EH (cell line): ENCODE measurements at places on chromosomes 1 and 21.

- DNase-seq = peak; percentile 35
Observed at GRCh38 chr1:103489935-103490334, 35.6 kb upstream of the RNPC3 start.

DNA sequence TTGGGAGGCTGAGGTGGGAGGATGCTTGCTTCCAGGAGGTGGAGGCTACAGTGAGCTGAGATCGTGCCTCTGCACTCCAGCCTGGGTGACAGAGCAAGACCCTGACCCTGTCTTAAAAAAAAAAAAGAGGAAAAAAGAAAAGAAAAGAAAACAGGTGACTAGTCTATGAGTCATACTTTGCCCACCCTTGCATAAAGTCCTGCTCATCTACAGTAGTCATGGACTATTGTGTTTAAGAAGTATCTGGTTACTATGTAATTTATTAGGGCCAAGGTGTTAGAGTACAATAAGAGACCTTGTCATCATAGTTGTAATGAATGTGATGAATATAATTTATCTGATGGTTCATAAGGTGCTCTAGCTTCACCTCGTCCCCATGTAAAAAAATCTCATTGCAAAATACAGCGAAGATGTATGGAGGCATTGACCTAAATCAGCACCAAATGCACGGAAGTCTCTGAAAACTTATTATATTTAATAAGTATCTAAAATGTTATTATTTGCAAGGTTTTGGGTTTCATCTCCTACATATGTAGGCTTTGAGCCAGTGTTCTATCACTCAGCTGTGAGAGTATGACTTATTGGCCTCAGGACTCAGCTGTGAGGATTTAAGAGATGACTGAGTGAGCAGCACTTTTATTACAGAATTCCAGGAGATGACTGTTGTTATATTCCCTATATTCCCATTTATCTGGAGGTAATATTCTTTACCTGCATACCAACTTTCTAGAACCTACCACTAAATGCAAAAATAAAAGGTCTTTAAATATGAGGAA lies 19.9 kb upstream of the KCNJ6 start:
- DNase-seq = no peak

GRCh38 chr1:66489972-66490601 lies 43.9 kb upstream of the SGIP1 start:
- DNase-seq = peak; percentile 61

GRCh38 chr1:223161321-223161720 lies 18.3 kb upstream of the TLR5 start:
- DNase-seq = no peak

- no peak for DNase-seq
Observed at GRCh38 chr1:180548686-180549317, 10.0 kb upstream of the OVAAL start.

DNA sequence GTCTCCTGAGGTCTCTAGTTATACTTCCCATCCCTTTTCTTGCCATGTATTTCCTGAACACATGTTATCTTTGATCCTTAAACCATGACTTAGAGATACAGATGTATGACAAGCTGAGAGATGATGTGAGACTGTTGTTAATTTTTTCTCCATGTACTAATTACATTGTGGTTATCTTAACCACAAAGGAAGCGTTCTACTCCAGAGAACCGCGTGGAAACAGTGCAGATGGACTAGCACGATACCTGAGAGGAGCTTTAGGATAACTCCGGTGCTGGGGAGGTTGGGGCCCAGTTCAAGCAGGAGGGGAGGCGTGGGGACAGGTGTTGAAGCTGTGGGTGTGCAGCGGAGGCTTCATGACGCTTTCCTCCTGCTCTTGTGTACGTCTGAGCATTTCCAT lies 17.5 kb downstream of the PDE9A start:
- no peak for DNase-seq

GRCh38 chr1:215544566-215544965 lies 22.5 kb upstream of the KCTD3 start:
- DNase-seq = no peak

DNA sequence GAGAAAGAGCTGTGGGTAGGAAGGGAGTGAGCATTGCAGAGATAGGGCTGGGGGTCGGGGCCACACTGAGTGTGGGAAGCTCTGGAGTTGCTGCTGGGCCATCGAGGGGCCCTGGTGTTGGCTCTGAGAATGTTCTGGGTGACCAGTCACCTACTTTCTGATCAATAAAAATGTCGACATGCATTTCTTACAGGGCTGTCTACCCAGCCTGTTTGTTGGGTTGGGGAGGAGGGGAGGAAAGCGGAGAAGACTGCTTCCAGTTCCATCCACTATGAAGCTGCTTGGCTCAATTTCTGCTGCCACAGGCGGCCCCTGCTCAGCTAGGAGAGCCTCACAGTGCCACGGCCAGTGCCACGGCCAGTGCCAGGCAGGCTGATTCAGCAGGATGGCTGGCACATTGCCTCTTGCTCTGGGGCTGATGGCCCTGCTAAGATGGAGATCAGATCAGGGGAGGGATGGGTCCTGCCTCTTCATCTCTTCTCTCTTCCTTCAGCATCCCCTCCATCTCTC lies 3.0 kb upstream of the PADI3 start:
- DNase-seq = no peak

GRCh38 chr1:64527165-64527564 lies 57.2 kb downstream of the CACHD1 start:
- no peak for DNase-seq

- peak; percentile 10 for DNase-seq
Observed at GRCh38 chr1:20634065-20634593, 871 bp downstream of the PINK1 start.

- no peak for DNase-seq
Observed at GRCh38 chr1:78855258-78855657, 151.3 kb downstream of the ADGRL4 start.

DNA sequence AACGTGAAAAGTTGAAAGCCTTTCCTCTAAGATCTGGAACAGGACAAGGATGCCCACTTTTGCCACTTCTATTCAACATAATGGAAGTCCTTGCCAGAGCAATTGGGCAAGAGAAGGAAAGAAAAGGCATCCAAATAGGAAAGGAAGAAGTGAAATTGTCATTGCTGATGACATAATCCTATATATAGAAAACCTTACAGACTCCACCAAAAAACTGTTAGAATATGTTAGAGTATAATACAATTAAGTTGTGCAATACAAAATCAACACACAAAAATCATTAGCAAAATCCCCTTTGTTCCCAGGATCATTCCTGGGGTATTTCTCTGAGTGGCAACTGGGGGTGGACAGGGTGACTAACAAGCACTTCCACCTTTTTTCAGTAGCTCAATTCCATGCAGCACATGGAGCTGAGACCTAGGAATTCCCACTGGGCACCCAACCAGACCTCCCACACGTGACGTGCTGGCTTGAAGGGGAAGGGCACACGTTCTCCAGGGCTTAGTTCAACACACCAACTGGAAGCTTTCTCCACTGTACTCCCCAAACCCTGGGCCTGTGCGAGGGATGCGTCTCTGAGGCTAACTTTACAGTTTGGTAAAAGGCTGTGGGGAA lies 9.6 kb downstream of the STUM start:
- DNase-seq = no peak

DNA sequence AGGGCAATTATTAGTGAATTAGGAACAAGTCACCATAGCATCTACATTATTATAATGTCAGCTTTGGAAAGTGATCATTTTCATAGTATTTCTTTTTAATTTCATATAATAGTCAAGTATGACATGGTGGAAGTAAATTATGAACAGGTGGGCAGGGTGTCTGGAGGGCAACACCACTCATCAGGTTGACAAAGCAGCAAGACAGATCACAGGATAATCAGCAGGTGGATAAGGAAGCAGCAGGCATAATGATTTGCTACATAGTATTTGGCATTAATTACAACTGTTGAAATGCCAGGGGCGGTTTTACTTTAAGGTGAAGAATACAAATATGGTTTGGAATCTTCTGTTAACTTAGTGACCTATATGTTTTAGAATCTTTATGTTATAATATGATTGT lies 1342.2 kb downstream of the PLA2G4A start:
- DNase-seq = no peak

- peak; percentile 65 for DNase-seq
Observed at GRCh38 chr1:201656311-201657032, 117.5 kb downstream of the NAV1 start.

DNA sequence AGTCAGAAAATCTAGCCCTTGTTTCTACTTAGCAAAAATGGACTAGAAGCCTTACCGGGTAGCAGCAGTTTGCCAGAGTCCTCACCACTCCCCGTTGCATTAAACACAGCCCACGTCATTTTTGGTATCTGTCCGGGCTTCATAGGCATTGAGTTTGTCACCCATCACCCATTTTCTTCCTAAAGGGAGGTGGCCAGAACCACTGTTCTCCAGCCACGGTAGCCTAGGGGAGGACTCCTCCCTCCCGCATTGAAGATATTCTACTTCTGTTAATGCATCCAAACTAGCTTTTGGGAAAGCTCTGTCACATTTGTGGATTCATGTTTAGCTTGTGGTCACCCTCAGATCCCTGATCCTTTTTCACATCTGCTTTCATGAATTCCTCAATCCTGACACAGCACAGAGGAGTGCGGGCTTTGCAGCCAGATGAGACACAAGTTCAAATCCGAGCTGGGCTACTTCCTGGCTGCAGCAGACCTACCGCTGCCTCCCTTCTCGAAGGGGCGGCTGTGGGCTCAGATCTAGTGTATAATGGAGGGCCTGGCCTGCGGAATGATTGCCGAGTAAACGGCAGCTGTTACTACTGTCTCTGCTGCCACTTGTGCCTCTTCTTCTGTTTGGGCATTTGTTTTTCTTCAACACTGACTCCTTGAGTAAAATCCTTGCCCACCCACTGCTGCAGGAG lies 63.2 kb upstream of the EFHD2 start:
- no peak for DNase-seq

DNA sequence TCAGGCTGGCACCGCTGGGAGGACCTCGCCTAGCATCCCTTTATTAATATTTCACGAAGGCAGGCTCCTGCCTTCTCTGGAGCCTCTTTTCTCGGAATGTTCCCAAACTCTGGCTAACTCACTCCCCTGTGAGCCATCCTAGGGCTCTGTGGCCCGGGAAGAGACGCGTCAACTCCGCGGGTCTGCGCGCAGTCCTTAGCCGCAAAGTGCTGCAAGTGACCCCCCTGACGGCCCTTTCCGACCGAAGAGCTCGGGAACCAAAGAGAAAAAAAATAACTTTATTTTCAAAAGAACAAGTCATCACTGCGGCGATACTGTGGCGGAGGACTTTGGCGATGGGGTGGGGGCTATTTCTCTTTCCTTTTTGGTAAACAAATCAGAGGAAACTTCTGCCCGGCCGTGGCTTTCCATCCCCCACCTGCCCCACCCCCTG lies 14.6 kb downstream of the NR5A2 start:
- DNase-seq = no peak

DNA sequence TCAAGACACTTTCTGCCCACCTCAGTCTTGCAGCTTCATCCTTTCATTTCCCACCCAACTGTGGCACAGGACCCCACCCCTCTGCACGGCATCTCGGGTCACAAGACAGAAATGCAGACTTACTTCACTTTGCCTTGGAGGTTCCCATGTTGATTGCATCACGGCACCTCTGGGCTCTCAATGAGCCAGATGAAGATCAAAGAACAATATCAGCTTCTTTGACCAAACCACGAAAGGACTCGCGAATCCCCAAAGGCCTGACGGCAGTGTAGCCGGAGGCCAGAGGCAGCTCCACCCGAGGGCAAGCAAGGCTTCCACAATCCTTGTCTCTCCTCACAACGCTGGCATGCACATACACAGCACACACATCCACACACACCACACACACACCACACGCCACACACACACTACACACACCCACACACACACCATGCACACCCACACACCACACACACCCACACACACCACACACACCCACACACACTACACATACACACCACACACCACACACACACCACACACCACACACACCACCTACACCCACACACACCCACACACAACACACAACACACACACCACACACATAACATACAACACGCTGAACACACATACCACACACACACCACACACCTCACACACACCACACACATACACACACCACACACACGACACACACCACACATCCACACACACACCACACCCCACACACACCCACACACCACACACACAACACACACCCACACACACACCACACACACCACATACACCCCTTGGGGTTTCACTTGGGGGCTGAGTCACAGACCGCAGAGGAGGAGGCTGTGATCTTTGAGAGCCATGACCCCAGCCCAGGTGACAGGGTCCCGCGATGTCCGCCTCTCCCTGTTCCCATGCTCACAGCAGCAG lies 35.8 kb downstream of the UBASH3A start:
- DNase-seq = no peak

DNA sequence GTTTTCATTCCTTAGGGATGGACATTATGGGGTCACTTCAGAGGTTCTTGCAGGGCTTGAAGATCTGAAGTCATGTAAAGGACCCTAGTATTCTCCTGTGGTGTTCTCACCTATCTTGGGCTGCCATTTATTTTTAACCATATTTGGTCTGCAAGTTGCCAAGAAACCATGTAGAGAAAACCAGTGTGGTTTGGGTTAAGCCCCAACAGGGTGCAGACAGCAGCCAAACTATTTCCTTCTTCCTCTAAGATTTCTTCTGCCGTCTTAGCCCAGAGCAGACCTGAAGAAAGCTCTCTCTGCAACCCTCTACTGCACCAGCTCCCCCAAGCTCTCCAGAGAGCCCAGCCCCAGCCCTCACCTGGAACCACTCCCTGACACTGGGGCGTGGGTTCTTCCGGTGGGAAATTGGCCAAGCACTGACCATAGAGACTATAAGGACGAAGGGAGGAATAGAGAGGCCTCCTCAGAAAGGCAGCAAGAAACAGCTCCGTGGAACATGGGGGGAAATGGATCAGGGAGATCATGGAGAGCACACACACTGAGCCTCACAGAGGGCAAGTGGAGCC lies 136.6 kb downstream of the SYF2 start:
- no peak for DNase-seq

GRCh38 chr21:41952568-41953248 lies 1.1 kb downstream of the C2CD2 start:
- no peak for DNase-seq

GRCh38 chr1:109658533-109659042 lies 2.7 kb downstream of the GSTM4 start:
- no peak for DNase-seq

GRCh38 chr1:18798946-18799345 lies 60.5 kb downstream of the TAS1R2 start:
- DNase-seq = no peak

GRCh38 chr1:110471131-110471530 lies 20.2 kb downstream of the PROK1 start:
- no peak for DNase-seq

DNA sequence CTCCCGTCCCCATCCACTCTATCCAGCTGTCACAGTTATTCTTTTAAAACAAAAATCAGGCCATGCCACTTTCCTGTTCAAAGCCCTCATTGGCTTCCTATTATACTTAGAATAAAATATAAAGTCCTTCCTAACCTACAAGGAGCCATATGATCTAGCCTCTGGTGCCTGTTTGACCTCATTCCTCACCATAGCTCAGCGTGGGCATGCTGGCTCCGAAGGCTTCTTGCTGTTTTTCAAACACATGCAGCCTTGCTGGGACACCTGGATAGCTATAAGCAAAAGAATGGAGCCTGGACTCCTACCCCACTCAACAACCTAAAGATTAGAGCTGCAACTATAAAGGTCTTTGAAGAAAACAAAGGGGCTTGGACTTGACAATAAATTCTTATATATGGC lies 23.7 kb downstream of the DHCR24 start:
- no peak for DNase-seq

GRCh38 chr1:17826165-17826488 lies 71.0 kb downstream of the ACTL8 start:
- peak; percentile 51 for DNase-seq

GRCh38 chr1:42328916-42329496 lies 6.0 kb downstream of the FOXJ3 start:
- no peak for DNase-seq
